ENCODE measurements at places on chromosomes 13 and 19.

DNA sequence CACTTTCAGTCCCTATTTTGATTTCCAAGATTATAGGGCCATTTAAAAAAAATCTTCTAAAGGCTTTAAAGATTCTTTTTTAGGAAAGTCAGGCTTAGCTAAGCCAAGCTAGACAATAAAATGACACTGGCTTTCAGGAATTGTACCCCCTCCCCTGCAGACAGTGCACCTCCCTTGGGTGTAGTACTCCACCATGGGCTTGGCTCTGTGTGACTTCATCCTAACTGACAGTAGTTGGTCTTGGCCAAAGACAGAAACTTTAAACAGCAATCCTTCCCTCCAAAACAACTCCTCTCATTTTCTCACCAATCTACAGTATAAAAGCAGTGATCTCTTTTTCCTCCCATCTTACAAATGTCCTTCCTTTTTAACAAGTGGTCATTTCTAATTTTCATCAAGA is 283.0 kb downstream of the DNAJC15 start:
- DNase-seq = no peak

DNA sequence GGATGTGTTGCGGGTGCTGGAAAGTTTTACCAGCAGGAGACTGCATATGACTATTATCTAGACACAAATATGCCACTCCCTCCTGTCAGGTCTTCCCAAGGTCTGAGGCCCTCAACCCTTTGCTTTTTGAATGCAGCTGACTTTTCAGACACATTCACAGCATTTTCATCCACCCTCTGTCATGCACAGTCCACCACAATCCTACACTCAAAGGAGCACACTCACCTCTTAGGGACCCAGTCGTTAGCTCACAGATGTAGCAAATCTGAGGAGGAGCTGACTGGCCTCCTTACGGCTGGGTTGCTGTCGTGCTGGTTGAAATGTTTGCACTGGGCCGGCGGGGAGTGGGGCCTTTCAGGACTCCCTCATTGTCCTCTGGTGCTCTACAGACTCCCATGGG is 479.4 kb downstream of the IRS2 start:
- no peak for DNase-seq

DNA sequence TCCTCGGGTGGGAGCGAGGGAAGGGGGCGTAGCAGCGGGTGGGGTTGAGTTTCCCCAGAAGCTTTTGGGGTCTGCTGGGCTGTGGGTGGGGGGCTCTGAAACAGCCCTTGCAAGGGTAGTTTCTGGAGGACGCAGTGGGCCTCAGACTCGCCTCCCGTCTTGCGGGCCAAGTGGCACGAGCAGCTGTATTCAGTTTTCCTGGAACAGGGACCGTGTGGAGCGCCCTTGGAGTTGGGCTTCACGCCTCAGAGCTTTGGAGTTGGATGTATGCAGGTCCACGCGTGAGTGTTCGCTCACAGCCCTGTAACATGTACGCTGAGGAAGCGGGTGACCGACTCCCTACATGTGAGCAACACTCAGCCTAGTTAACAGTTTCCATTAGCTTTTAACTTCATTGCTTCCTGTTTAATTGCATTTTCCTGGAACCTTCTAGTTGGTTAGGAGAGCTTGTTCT is 603 bp downstream of the TM9SF2 start:
- no peak for DNase-seq

GRCh38 chr13:51630288-51630615 is 46.0 kb downstream of the WDFY2 start:
- no peak for DNase-seq

DNA sequence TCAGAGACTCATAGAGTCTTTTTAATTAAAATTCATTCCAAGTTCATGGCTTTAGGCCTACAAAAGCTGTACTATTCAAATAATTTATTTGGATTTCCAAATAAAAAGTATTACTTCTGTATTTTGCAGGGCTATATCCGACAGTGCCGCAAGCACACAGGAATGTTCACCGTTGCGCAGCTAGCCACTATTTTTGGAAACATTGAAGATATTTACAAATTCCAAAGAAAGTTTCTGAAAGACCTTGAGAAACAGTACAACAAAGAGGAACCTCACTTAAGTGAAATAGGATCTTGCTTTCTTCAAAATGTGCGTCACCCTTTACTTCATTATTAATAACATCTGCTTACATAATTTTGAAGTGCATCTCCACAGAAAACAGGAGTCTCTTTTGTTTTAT is 20.5 kb upstream of the C1QTNF9 start:
- DNase-seq = no peak

- DNase-seq = no peak
Measured at GRCh38 chr19:24159707-24160106, 72.7 kb downstream of the ZNF254 start.
